ENCODE measurements at places on chromosomes 7 and 10. TPM values are rescaled to one million over a fixed set of nuclear protein-coding genes. Genes with fewer than 3 reads are reported as not detected.
A peak's percentile ranks its signal among the peaks of the same experiment; 100 is the strongest.

DNA sequence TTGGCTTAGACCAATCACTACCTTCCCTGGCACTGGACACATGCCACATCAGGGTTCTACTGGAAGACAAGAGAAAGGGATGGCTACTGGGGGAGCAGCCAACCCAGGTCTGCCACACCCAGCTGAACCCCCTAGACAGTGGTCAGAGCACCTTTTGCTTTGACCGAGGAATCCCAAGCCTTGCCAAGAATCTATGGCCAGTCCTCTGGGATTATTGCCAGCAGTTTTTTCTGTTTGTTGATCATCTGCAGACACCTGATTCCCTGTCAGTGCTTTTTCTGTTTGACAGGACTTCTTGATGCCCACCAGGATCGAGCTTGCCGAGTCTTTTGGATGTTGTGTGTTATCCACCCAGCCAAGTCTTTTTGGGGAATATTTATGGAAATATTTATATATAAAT, 476.2 kb upstream of the GALNT17 start:
- no peaks in the 10 kb centered on the region for H3K27me3 ChIP-seq
- no peak overlapping the region for H3K27ac ChIP-seq
- H3K4me1 ChIP-seq, result peaks cover 26% of the 10 kb centered on the region
- no peak overlapping the region for H3K4me3 ChIP-seq
- no peak for DNase-seq
- H3K36me3 ChIP-seq, result no peaks in the 10 kb centered on the region

SLC29A4 gene
- total RNA-seq, result 1.4 TPM

GRCh38 chr7:121798896-121799295, 74.1 kb upstream of the PTPRZ1 start:
- no peaks in the 10 kb centered on the region for H3K27me3 ChIP-seq
- no peak for DNase-seq
- no peak overlapping the region for H3K4me3 ChIP-seq
- H3K4me1 ChIP-seq, result no peaks in the 10 kb centered on the region
- no peaks in the 10 kb centered on the region for H3K36me3 ChIP-seq
- H3K27ac ChIP-seq, result no peak overlapping the region

DNA sequence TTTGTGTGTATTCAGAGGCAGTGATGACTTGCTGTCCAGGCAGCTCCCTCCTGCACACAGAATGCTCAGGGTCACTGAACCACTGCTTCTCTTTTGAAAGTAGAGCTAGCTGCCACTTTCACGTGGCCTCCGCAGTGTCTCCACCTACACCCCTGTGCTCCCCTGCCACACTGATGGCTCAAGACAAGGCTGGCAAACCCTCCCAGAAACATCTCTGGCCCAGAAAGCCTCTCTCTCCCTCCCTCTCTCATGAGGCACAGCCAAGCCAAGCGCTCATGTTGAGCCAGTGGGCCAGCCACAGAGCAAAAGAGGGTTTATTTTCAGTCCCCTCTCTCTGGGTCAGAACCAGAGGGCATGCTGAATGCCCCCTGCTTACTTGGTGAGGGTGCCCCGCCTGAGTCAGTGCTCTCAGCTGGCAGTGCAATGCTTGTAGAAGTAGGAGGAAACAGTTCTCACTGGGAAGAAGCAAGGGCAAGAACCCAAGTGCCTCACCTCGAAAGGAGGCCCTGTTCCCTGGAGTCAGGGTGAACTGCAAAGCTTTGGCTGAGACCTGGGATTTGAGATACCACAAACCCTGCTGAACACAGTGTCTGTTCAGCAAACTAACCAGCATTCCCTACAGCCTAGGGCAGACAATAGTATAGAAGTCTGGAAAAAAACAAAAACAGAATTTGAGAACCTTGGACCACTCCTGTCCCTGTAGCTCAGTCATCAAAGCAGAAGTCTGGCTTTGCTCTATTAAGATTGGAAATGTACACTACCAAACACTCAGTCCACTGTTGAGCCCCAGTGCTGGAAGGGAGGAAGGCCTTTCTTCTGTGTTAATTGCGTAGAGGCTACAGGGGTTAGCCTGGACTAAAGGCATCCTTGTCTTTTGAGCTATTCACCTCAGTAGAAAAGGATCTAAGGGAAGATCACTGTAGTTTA, 15.8 kb downstream of the SCD start:
- H3K4me1 ChIP-seq, result peaks cover 18% of the 10 kb centered on the region
- H3K36me3 ChIP-seq, result no peaks in the 10 kb centered on the region
- H3K27me3 ChIP-seq, result no peaks in the 10 kb centered on the region
- H3K27ac ChIP-seq, result peak overlapping the region; percentile 16
- H3K4me3 ChIP-seq, result no peak overlapping the region
- no peak for DNase-seq

DNA sequence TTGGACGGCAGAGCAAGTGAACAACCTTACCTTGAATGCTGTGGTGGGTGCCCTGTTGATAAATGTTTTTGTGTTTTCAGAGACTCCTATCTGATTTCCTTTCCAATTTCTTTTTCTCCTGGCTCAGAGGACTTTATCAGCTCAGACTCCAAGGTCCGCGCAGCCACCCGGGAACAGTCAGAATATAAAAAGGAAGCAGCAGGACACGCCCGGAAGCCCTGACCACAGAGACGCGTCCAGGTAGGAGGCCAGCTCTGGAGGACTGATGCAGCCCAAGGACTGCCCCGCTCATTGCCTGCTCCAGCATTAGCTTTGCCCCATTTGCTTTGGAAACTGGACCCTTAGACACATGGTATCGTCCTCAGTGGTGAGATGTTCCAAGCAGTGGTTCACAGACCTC, 61.3 kb downstream of the TACC2 start:
- peaks cover 65% of the 10 kb centered on the region for H3K4me1 ChIP-seq
- no peak overlapping the region for H3K4me3 ChIP-seq
- no peaks in the 10 kb centered on the region for H3K27me3 ChIP-seq

SFTPA2 gene
- 0.55 TPM for total RNA-seq

HHEX gene
- total RNA-seq, result 3.3 TPM

DNA sequence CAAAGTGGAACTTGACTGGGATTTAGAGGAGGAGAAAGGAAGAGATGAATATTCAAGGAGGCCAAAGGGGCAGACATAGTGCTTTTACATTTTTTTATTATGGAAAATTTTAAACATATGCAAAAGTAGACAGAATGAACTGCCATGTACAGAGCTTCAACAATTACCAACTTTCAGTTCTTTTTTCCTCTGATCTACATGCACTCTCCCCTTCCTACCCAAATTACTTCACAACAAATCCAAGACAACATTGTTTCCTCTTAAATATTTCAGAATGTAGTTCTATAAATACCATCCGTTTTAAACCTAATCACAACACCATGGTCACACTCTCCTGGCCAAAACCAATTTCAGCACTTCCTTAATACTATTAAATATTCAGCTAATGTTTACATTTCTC, 83.5 kb upstream of the FZD1 start:
- no peak overlapping the region for H3K27ac ChIP-seq
- H3K4me1 ChIP-seq, result no peaks in the 10 kb centered on the region
- no peak overlapping the region for H3K4me3 ChIP-seq
- H3K27me3 ChIP-seq, result no peaks in the 10 kb centered on the region
- no peaks in the 10 kb centered on the region for H3K36me3 ChIP-seq
